ENCODE measurements at places on chromosomes 2 and 18.
A peak's percentile ranks its signal among the peaks of the same experiment; 100 is the strongest.

DNA sequence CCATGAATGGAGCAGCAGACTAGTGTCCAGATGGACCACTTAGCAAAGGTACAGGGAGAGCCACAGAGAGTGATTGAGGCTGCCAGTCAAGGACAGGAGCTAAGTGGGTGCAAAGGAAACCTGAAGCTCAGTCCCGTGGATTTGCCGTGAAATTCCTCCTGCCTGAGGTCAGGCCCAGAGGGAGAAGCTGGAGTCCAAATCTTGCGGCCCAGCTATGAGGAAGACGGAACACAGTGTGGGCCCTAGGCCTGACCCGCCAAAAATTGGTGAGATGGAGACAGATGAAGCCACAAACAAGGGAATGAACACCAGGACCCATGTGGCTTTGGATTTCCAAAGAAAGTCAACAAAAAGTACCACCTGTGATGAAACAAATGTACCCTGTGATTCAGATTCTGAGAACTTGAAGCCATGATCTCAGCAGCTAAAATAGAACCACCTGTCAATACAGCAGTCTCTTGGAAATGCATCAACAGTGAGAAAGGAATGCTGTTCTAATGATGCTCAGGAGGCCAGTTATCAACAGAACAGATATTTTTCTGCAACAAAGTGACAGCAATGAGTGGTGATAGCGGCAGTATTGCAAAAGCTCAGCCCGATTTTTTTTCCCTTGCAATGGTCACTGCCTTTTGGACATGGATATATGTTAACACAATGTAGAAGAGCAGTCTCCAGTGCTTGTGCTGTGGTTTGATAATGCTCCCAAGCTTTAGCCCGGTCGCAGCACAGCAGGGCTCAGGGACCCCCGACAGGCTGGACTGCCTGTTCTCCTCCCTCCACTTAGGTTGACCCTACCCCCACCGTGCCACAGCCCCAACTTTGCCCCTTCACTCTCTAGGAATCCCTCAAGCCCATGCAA lies 10.7 kb downstream of the COL6A3 start:
- no peak for DNase-seq

- no peak for DNase-seq
Measured at GRCh38 chr2:44926957-44927356, 14.5 kb upstream of the SIX3 start.

DNA sequence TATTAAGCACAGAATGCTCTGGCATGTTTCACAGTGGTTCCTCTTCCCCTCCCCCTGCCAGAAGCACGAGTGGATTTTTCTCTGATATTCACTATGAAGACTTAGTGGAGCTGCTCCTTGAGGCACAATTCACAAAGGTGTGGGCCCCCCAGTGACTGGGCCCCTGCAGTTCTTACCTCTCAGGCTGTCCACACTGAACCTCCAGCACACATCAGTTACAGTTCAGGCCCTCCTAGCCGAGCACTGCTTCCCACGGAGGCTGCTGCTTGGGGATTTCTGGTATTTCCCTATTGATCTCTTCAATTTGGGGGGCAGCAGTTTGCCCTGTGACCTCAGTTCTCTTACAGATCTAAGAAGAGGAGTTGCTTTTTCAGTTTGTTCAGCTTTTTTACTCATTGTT lies 236.1 kb downstream of the SH3RF3 start:
- no peak for DNase-seq

- no peak for DNase-seq
Measured at GRCh38 chr2:162928356-162928755, 89.8 kb upstream of the KCNH7 start.

DNA sequence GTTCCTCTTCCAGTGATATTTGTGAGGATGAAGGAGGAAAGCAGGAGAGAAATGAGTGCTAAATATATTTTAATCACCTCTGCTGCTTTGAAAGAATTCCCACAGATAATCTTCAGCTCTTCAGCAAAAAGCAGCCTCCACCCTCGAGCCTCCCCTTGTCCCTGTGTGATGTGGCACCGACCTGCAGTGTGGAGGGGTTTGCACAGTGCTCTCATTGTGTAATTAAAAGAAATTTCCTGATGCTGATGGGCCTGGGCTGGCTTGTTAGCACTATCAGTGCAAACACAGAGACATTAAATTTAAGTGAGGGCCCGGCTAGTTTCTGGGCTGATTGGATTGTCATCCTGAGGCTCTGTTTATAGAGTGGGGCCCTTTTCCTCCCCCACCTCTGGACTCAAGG lies 53.4 kb downstream of the KIF5C start:
- no peak for DNase-seq

- DNase-seq, result peak; percentile 8
Measured at GRCh38 chr2:124025891-124026434, 876 bp downstream of the CNTNAP5 start.

GRCh38 chr2:191499874-191500565 lies 177.9 kb upstream of the NABP1 start:
- DNase-seq, result no peak

DNA sequence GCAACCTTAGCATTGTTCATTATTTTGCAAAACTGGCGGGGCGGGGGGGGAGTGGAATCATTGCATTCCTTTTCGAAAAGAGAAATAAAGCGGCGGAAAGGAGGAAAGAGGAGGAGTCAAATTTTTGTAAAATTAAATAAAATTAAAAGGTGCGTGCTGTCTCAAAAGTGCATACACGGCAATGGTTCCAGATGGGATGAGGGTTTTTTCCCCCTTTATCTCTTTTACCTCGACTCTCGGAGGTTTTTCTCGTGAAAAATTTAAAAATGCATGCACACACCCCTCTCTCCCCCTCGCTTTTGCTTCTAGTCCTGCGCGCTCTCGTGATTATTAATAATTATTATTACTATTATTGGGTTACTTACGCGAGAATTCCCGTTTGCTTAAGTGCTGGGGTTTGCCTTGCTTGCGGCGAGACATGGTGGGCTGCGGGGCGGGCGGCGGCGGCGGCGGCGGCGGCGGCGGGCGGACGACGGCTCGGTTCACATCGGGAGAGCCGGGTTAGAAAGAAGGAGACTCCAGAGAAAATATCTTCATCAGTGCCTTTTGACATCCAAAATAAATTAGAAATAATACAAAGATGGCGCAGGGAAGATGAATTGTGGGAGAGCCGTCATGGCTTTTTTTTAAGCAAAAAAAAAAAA lies 481 bp downstream of the BCL11A start:
- no peak for DNase-seq

Measured in NCI-H2171 (cell line).